NCI-H526 treated with DMSO at 0.1 percent for 48 hours (cell line): ENCODE measurements at places on chromosomes 16 and 17.

- DNase-seq: no peak
These were observed 336.1 kb downstream of the MAF start for GRCh38 chr16:79264237-79265109.

DNA sequence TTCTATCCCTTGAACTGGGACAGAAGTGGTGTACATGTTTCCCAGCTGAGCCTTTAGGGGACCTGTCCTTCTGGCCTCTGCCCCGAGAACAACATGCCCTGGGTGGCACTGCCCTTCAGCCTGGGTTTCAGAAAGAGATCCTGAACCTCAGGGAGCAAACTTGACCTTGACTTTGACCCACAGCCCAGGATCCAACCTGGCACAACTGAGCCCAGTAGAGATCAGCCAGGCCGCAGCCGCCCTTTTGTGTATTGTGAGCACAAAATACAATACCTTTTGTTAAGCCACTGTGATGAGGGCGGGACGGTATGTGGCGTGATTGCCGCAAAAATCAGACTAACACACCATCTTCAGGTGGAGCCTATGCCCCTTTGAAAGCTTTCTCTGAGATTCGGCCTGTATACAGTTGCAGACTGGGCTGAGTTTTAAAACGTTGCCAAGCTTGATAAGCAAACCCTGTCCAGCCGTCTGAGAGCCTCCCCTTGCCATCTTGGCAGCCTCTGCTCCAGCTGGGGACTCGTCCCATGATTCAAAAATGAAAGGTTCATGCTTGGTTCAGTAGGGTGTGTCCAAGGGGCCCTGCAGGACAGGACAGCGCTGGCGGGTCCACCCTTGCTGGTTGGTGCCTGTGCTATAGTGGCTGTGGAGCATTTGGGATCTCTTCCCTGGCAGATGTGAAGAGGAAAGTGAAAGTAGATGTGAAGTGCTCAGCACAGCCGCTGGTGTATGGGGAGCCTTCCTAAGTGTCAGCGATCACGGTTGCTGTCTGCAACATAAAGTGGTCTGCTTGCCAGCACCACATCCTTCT is 40.3 kb downstream of the FOXL1 start:
- DNase-seq: no peak

DNA sequence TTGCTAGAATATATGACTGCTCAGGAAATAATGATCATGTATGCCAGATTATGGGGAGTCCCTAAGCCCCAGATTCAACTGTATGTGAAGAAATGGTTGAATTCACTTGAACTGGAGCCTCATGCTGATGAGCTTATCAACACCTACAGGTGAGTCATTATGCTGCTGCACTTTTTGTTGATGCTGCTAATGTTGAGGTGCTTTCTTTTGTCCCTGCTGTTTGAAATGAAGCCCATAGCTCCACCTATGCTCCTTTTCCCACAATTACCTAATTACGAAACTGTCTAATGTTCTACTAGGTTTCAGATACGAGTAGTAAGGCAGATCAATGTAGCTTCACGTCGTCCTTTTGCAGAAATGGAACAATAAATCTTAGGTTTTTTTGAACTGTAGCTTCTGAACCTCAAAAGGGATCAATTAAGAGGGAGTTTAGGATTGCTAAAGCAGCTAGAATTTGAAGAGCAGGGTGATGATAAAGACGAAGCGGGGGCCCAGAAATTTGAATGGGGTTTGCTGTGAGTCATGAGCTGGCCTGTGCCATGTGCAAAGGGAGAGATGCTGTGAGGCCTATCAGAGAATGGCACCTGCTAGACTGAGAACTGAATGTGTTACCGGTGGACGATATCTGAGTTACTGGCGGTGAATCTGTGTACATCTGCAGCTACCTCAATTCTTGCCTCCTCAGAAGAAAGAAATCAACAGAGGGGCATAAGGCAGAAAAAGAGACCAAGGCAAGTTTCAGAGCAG is 6.1 kb upstream of the UQCRC2 start:
- DNase-seq: no peak

GRCh38 chr17:72862276-72862999 is 230.1 kb downstream of the SLC39A11 start:
- no peak for DNase-seq

DNA sequence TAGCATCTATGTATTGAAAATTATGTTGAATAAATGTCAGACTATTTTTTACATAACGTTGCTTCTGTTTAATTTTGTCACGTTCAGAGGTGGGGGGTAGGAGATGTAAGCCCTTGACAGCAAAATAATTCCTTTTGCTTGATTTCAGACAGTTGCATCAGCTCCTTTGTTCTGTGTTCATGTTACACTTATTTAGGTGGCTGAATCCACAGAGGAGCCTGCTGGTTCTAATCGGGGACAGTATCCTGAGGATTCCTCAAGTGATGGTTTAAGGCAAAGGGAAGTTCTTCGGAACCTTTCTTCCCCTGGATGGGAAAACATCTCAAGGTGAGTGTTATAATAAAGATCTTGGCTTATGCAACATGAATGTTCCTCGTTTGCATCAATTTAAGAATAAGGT is 4.5 kb downstream of the HERPUD1 start:
- no peak for DNase-seq
